ENCODE measurements at places on chromosomes 16 and 17.
A peak's percentile ranks its signal among the peaks of the same experiment; 100 is the strongest.

DNA sequence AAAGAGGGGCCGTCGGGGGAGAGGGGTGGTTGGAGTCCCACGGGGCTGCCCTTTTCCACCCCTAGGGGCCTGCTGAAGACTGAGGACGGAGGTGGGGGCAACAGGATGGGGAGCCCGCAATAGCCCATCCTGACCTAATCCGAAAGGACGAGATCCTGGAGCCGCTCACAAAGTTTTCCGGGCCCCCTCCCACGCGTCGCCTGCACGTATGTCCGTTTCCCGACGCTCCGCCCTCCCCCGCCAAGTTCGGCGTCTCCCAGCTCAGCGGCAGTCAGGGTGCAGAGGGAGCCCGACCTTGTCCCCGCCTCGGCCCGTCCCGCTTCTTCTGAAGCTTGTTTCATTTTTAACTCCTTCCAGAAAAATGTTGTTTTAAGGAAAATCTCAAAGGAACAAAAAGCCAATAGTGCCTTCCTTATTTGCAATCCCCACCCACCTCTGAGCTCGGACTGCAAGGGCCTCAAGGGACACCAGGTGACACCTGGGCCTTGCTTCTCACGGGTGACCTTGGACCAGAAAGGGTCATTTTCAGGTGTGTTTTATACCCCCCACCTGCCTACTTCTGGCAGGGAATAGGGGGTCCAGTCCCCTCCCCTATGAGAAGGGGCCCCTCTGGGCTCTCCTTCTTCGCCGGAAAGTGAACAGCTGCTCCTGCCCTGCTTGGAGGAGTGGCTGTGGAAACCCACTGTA lies 3.4 kb upstream of the ZNF423 start:
- no peak for DNase-seq

- no peak for DNase-seq
Observed at GRCh38 chr17:72863526-72864211, 228.8 kb downstream of the SLC39A11 start.

DNA sequence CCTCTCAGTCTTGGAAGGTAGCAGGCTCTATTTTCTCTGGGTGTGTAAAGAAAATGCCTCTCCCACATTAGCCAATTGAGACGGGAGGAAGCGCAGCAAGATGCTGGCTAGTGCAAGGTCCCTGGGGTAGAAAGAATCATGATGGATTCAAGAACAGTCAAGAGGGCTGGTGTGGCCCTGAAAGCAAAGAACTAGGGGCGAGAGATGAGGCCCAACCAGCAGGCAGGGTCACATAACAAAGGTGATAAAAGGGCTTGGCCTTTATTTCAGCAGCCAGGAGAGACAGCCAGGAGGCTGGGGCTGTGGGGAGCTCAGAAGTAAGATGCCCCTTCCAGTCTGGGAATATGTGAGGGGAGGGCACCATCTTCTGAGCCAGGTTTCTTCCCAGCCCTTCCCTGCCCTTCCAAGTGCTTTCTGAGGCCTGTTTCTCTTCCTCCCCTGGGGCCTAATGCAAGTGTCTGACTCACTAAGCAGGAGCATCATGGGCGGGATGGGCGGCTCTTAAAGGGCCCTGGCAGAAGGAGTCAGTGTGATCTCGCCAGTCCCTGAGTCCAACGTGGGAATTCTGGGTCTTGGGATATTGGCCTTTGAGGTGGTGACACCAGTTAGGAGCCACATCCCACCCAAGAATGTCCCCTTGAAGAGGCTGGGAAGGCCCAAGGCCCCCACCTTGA lies 3.9 kb upstream of the NLRC5 start:
- DNase-seq = peak; percentile 54

- DNase-seq = no peak
Observed at GRCh38 chr17:60351012-60351695, 40.8 kb downstream of the USP32 start.

GRCh38 chr17:47413872-47414271 lies 90.1 kb downstream of the EFCAB13 start:
- DNase-seq = no peak

DNA sequence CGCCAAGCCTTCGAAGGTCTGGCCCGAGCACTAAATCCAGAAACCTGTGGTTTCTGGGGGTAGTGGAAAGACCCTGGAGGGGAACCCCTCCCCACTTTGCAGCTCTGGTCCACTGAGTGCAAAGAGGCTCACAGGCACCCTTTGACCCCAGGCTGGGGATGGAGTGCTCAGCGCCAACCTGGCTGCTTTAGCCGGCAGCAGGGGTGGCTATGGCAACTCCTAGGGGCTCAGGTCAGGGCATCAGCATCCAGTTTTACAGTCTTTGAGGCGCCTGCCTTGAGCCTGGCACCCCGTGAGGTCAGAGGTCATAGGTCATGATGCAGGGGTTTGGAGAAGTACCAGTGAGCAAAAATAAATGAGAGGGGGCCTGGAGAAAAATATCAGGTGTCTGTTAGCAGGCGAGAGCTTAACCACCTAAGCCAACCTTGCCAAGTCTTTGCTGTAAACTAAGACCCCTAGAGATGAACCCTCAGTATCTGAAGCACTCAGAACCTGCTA lies 17.9 kb downstream of the CA7 start:
- no peak for DNase-seq

GRCh38 chr16:78274771-78275170 lies 175.3 kb downstream of the WWOX start:
- no peak for DNase-seq

GRCh38 chr16:30121741-30122571 lies 1.1 kb downstream of the MAPK3 start:
- no peak for DNase-seq

DNA sequence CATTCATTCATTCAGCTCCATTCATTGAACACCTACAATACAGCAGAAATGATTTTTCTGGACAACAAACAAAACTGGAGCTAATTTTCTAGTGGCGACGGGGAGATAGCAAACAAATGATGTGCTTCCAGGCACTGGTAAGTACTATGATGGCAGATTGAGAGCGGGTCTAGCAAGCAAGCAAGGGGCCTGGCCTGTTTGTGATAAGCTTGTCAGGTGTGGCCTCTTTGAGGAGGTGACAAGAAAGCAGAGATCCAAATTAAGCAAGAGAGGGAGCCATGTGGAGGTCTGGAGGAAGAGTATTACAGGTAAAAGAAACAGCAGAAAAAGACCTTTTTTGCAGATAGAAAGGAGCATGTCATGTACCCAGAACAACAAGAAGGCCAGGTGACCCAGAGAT lies 216.1 kb upstream of the CPHXL start:
- no peak for DNase-seq

DNA sequence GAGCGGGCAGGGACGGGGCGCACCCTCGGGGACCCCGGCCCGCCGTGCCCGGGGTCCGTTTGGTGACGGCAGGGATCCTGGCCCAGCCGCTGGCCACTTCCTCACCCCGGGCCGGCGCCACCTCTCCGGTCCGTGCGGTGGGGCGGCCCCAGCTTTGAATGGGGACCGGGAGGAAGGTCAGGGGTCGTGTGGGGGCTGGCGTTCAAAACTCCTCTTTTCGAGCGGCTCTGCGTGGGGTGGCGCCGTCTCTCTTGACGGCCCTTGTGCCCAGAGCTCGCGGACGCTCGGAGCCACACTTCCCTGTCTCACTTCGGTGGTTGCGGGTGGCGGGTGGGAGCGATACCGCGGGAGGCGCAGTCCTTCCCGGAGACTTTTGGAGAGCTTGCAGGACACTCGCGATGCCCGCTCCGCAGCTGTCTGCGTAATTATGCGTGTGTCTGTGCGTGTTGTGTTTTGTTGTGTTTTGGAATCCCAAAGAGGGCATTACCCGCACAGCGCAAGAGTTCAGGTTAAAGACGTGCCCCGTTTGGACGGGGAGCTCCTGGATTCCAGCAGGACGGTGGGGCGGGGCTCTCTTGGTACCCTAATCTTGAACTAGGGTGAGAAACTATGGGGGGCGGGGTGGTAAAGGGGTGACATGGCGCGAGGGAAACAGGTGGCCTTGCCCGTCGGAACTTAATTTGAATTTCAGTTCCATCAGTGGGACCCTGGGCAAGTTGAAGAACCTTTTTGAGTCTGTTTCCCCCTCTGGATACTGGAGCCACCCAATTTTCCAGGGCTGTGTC lies 637 bp downstream of the PLCG2 start:
- no peak for DNase-seq

- no peak for DNase-seq
Observed at GRCh38 chr17:15291674-15292361, 26.7 kb upstream of the PMP22 start.

- DNase-seq = no peak
Observed at GRCh38 chr17:80709090-80709695, 164.6 kb downstream of the RPTOR start.

DNA sequence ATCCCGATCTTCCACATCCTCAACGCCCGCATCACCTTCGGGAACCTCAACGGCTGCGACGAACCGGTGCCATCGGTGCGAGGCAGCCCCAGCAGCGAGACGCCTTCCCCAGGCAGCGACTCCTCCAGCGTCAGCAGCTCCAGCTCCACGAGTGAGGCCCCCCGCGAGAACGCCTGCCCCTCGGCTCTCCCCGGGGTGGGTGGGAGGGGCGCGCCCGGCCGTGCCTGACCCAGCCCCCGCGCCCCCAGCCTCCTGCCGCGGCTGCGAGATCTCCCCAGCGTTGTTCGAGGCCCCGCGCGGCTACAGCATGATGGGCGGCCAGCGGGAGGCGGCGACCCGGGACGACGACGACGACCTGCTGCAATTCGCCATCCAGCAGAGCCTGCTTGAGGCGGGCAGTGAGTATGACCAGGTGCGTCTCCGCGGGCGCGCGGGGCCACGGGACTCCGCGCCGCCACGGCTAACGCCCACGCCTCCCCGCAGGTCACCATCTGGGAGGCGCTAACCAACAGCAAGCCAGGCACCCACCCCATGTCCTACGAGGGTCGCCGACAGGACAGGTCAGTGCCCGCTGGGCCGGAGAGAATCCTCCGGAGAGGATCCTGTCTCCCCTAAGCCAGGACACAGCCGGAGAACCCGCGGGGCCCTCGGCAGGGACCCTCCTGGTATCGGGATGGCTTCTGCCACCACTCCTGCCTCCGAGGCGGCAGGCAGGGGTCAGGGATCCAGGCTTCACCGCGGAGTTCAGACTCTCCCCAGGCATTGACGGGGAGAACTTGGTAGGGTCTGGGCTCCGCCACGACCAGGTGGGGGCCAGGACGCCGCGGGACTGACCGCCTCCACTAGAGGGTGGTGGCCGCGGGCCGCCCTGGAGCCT lies 10.1 kb downstream of the CORO6 start:
- DNase-seq = no peak

DNA sequence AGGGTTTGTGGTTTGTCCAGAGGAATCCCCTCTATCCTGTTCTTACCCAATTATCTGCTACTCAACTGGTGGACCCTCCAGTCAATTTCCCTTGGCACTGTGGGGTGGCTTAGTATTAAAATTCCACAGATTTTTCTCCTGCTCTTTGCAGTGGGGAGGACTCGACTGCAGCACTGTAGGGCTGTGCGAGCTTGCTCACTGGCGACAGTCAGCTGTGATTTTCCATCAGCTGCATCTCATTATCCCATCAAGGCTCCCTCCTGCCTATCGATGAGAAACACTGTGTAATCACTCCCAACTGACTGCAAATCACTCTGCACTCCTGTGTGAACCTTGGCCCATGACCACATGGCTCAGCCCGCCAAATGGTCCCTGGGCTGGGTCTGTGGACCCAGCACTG lies 90.5 kb upstream of the MAF start:
- no peak for DNase-seq

DNA sequence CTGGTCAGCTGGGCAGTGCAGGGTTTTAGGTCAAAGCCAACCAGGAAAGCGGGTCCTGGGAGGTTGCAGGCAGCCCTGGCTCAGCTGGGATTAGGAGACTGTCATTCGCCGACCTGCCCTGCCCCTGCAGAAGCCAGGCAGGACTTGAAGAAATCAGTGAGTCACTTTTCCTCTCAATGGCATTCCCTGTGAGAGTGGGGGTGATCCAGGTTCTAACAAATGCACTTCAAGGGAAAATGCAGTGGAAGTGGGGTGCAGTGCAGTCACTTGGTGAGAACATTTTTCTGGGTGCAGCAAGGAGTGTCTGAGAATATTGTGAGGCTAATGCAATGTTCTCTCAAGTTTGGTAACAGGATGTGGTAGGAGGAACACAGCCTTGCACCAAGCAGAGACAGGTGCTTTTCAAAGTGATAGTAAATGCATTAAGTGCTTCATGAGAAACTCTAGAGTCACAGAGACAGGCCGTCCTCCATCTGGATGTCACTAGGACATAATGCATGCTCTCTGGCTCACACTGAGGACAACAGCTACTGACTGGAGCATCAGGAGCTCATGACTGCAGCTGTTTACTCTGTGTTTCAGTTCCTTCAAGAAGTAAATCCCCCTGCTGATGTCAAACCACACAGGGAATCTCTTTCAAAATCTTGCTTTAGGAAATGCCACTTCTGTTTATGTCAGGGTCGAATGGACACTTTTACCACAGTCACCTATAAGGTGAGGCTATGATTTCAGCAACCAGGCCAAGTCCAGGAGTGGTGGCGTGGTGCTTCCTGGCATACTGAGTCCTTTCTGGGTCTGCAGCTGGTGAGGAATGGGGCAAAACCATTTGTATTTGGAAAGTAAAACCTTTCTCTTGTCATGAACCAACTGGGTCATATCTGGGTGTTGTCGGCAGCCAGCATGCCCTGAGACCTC lies 16.7 kb downstream of the CDK5R1 start:
- DNase-seq = no peak

DNA sequence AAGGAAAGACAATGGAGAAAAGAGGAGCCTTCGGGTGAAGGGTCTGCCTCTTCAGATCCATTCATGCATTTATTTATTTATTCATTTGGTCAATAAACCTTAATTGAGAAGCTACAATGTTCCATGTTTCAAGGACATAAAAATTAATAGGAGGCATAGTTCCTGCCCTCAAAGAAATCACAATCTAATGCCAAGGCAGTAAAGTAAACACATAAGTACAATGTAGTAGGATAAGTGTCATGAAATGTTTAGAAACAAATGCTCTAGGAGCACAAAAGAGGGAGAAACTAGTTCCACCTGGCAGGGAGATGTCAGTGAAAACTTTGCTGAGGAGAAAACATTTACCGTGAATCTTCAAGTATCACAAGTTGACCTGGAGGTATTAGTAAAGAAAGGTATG lies 103.5 kb upstream of the NOG start:
- DNase-seq = no peak

- no peak for DNase-seq
Observed at GRCh38 chr17:74427763-74428153, 4.1 kb upstream of the GPRC5C start.

GRCh38 chr17:75891022-75891604 lies 5.6 kb downstream of the TRIM65 start:
- DNase-seq = no peak

Data from AG09309 (cell line).